ENCODE measurements at places on chromosomes 6 and 20.

- DNase-seq = no peak
These were observed 47.2 kb upstream of the FAM50B start for GRCh38 chr6:3801960-3802359.

GRCh38 chr6:101722991-101723579, 329.6 kb downstream of the GRIK2 start:
- no peak for DNase-seq

GRCh38 chr20:24970030-24970553, 21.0 kb downstream of the CST7 start:
- no peak for DNase-seq

DNA sequence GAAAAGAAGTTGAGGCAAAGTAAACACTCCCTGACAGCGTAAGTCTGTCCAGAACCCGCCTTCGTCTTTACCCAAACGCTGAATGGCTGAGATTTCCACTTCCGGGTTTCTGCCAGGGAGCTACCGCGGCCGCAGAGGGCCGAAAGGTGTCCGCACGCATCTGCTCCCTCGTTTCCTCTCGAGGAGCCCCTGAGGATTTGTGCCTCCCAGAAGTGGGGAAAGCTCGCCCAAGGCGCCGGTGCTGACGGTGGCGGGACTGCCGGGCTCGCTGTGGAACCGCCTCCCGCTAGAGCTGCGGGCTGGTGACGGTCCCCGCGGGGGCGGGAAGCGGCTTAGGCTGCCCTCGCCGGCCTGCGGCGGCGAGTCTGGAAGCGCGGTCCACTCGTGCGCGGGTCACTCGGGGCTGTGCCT, 1760.2 kb upstream of the DEFB115 start:
- DNase-seq = no peak

DNA sequence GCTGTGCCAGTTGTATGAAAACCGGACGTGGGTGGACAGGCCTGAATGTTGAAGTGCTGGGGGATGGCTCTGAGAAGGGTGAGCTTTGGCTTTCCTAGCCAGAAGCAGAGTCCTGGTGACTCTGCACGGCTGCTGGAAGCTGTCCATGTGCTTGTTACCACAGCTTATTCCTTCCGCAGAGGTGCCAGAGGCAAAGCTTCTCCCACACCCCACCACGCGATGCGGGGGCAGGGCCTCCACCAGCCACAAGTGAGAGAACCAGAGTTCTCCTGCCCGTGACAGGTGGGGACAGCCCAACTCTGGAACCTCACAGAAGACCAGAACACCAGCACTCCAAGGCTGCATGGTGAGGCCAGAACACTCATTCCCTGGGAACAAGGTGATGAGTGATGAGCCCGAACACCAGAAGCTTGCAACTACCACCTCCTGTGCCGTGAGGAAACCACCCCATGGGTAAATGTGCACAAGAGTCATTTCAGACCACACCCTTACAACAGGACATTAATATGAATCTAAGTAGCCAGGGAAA, 36.7 kb downstream of the JAG1 start:
- DNase-seq = no peak

- DNase-seq = peak; percentile 29
These were observed 36.7 kb upstream of the CCN6 start for GRCh38 chr6:112017169-112017568.

DNA sequence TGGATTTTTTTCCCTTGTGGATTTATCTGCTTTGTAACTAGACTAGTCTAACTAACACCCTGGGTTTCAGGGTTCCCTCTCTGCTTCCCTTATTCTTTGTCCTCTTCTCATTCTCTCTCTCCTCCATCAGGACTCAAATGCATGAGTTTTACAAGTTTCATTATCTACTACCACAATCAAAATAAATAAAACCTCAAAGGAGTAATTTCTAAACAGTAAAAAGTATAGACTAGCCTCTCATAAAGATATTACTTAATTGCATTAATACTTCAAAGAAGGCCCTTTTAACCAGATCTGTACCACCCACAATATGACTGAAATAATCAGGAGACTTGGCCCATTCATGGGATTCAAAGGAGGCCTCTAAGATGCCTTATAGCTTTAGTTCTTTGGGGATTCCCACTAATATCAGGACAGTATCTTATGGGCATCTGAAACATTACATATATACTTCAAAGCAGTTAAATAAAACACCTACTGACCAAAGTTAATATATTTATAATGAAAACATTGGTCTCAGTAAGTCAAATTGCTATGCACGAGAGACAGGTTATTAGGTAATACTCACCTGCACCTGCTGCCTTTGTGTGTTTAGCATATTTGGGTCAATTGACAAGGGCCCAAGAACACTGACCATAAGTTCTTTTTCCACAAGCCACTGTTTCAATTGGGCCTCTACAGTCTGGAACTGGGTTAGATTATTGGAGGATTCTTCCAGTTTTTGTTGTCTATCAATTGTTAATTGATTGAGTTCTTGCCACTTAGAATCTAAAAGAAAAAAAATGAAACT, 85.7 kb downstream of the DST start:
- no peak for DNase-seq

DNA sequence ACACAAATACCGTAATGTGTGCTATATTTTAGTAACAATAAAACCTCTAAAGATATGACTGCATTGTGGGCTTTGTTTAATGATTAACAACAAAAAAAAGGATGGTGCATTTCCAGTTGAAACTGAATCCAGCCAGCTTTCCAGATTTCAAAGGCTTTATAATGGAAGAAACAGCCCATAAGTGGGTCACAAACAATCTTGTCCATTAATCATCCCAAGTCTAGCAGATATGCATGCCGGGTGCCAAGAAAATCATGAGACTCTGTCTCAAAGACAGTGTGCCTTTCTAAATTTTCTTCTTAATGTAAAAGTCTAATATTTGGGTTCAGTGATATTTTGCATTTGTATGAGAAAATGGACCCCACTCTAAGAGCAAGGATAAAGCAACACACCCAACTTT, 20.6 kb upstream of the LAMP5 start:
- DNase-seq = no peak

DNA sequence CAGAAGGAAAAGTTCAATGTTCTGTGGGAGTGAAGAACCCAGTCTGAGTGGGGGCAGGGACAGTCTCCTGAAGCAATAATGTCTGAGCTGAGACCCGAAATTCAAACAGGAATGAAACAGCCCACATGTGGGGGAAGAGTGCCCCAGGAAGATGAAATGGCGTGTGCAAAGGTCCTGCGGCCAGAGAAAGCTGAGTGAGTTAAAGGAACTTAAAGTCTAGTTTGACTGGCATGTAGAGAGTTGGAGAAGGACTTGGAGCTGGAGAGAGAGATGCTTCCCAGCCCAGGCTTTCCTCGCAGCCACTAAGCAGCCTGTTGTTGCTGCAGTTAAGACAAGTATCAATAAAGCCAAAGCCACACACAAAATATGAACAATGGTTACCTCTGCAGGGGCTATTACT, 38.0 kb upstream of the MDGA1 start:
- DNase-seq = no peak

DNA sequence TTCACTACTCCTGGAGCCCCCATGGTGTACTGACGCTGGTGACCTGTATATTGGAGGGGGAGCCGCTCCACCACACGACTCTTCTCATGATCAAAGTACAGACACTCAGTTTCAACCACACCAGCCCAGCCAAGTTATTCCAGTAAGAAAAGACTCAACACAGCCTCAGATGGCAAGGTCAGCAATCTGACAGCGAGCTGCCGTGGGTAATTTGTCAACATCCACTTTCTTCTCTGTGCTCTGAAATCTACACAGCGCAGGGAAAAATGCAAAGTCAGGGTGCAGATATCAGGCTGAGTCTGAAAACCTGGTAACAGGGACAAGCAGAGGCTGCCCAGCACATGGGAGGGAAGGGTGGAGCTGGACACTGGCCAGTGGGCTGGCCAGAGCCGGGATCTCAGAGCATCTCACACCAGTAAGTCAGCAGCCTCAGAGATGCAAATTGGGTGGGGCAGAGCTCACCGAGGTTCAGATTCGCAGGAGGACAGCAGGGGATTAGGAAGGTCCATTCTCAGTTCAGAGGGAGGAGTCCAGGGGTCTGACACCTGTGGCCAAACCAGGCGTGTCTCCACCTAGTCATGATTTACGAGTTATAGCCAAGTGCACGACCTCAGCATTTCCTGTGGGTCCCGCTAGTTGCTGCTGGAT, 44.5 kb upstream of the RPS6KA2 start:
- DNase-seq = no peak

Measured in activated CD4-positive, alpha-beta T cell treated with anti-CD3 and anti-CD28 coated beads for 4 hours (primary cell).